C1 segment of cervical spinal cord (tissue), 14 donors: ENCODE measurements at places on chromosomes 6 and 20.

DNA sequence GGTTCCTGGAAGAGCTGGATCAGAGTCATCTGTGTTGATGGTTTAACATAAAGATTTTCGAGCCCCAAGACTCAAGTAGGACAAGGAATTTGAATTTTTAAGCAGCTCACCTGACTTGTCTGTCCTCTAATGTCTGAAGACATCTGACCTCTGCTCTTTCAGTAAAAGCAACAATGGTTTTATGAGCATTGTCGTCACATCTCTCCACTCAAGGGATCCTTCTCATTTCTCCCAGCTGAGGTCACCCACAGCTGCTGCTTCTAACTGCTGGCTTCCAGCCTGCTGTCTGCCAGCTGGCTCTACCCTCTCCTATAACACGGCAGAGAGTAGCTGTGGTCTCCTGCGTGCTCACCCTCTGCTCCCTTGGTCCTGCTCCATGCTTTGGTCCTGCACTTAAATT lies 24.7 kb upstream of the HDAC2 start:
- DNase-seq = no peak

DNA sequence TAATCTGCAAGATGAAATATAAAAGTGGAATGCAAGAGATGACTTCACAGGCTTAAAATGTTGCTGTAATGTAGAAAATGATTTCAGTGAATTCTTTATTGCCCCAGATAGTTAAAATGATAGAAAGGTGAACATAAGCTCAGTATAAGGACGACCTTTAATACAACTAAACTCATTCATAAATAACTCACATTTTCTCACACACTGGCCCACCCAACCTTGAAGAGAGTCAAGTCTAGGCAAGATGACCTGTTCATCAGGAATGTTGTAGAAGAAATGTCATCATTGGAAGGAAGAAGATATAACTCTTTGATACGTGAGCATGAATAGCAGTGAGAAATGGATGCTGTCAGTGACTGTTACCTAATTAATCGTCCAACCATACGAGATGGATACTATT lies 111.1 kb upstream of the SASH1 start:
- no peak for DNase-seq

GRCh38 chr6:62980093-62980492 lies 231.2 kb upstream of the FKBP1C start:
- DNase-seq = no peak

DNA sequence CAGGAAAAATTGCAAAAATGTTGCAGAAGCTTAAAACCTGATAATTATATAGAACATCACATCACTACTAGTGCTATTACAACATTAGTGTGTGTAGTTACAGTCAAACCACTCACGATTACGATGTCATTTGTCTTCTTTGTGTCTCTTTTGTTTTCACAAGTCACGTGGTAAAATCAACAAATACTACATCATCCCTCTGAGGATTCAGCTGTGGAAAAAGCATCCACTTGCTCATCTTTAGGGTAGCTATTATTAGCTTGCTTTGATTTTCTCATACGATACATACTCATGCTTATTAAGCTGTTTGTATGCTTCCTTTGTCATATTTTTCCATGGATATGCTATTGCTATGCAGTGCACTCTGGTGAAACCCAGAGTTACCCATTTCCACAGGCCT lies 22.2 kb upstream of the ATXN1 start:
- no peak for DNase-seq

DNA sequence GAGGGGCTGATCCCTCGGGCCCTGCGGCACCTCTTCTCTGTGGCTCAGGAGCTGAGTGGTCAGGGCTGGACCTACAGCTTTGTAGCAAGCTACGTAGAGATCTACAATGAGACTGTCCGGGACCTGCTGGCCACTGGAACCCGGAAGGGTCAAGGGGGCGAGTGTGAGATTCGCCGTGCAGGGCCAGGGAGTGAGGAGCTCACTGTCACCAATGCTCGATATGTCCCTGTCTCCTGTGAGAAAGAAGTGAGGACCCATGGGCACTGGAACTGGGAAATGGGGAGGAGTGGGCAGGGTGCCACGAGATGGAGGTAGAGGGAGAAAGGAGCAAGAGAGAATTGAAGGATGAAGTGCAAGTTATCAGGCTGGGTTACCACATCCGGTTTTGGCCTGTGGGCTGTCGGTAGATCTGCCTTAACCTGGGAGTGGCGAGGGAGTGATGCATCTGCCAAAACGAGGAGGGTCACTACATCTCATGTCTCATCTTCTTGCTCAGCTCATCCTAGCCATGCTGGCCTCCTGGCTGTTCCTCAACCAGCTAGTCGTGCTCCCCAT lies 5.4 kb upstream of the PHF1 start:
- no peak for DNase-seq

- DNase-seq = no peak
Measured at GRCh38 chr6:8047541-8048292, 16.5 kb downstream of the BLOC1S5 start.

DNA sequence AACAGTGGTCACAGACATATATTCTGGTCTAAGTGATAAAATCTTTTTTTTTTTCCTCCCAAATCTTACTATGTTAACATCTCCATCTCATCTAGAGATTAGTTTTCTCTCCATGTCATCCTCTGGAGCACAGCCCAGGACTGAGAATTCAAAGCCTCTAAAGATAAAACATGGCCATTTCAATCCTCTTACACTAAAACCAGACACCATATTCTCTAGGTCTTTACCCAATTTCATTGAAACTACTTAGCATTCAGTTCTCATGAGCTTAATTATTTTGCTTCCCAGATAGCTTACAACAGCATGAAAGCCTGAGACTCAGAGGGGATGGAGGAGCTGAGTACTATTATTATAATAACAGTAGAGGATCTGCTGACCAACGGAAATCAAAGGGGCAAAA lies 92.7 kb downstream of the FARS2 start:
- DNase-seq = no peak

- DNase-seq = no peak
Measured at GRCh38 chr20:1945660-1946059, 48.2 kb downstream of the PDYN start.

DNA sequence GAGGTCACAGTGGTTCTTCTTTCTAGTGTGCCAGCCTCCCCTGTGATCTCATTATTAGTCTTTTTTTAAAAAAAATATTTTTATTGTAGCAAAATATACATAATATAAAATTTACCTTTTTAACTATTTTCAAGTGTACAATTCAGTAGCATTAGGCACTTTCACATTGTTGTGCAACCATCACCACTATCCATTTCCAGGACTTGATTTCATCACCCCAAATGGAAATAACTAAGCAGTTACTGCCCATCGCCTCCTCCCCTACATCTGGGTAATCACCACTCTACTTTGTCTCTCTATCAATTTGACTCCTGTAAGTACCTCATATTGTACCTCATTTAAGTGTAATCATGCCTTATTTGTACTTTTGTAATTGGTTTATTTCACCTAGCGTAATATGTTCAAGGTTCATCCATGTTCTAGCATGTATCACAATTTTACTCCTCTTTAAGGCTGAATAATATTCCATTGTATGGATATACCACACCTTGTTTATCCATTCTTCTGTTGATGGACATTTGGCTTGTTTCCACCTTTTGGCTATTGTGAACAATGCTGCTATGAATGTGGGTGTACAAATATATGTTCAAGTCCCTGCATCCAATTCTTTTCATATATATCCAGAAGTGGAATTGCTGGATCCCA lies 68.6 kb upstream of the FYN start:
- DNase-seq = no peak

DNA sequence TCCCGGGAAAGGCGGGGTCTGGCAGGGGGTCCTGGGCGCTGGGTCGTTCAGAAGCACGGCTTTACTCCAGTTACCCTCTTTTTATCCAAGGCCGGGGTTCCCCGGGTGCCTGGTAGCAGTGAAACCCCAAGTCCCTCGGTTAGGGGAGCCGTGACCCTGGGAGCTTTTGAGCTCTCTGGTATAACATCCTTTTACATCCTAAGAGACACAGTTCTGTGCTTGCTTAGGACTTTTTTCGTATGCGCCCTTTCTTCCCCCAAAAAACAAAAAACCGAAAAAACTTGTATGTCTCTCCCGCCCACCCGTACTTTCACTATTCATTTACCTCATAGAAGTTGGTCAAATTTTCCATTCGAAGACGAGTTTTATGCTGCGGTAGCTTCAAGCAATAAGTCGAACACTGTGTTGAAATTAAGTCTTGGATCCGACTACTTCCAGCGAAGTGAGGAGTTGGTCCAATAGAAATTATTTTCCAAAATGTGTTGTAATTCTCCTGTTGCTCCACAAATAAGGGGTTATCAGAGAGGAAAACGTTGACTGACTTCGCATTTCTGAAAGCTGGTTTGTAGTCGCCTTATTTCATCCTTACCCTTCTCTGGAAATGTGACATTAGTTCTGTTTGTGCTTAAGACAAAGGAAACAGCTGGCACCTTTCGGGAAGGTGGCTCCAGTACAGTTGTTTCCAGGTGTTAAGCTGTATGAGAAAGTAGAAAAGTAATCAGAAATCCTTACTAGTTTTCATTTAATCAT lies 816 bp upstream of the MAN1A1 start:
- DNase-seq = no peak

- DNase-seq = no peak
Measured at GRCh38 chr6:44650495-44650894, 263.0 kb downstream of the CDC5L start.

DNA sequence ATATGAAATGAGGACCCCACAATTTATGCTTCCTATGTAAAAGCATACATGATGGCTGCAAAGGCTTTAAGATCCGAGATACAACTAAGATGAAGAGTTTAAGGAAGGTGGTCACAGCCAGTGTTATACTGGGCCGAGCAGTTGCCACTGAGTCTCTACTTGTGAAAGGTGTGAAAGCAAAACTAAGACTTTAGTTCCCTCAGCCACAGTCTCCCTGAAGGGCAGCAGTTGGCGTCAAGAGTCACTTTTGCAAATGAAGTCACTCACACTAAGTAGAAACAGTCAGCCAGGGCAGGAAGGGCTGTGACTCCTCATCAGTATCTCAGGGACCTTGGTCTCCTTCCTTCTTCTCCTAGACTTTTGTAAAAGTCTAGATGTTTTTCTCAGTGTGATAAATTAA lies 191.6 kb upstream of the MCHR2 start:
- no peak for DNase-seq

DNA sequence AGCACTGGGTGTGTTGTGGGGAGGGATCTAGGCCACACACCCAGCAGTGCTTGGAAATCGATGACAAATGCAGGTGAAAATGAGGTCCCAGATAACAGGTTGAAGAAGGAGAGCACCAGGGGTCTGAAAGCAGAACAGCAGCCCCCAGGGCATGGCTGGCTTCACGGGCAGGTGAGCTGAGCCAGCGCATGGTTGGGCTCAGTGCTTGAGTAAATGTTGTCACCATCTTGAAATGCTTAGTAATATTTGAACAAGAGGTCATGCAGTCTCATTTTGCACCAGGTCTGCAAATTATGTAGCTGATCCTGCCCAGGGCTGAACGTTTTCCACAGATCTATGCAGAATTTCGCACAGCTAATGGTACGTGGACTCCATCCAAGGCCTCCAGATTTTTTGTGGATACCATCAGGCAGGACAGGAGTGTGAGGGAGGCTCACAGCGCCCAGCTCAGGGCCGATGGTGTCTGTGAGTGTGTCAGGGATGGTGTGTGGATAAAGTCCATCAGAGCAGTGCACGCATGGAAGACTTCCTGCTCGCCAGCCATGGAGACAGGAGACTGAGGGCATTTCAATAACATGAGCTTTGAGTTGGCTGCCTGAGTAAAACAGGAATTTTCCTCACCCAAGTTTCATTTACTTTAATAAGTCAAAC lies 53.1 kb upstream of the SNX9 start:
- DNase-seq = no peak

GRCh38 chr20:38229376-38230252 lies 30.9 kb downstream of the KIAA1755 start:
- DNase-seq = no peak

- DNase-seq = no peak
Measured at GRCh38 chr6:100008857-100009256, 14.8 kb upstream of the MCHR2 start.

DNA sequence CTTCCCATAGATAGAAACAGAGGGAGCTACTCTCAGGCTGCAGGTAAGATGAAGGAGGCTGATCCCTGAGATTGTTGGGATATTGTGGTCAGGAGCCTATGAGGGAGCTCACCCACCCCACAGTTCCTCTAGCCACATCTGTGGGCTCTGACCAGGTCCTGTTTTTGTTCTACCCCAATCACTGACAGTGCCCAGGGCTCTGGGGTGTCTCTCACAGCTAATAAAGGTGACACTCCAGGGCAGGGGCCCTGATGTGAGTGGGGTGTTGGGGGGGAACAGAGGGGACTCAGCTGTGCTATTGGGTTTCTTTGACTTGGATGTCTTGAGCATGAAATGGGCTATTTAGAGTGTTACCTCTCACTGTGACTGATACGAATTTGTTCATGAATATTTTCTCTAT lies 2.8 kb downstream of the HLA-F start:
- DNase-seq = no peak

- no peak for DNase-seq
Measured at GRCh38 chr20:384723-385122, 4.2 kb downstream of the TRIB3 start.

- no peak for DNase-seq
Measured at GRCh38 chr20:63700199-63701050, 4.0 kb downstream of the TNFRSF6B start.

DNA sequence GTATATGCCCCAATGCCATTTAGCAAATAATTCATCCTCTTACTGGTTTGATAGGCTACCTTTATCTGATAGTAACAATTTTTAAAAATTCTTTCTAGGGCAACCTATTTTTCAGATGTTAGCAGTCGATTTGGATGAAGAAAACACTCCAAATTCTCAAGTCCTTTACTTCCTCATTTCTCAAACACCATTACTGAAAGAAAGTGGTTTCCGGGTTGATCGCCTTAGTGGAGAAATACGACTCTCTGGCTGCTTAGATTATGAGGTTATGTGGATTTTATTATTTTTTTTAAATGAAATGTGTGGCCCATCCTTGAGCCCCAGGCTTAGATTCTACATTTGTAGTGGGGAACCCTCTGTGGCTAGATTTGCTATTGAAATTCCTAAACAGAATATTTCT lies 26.3 kb downstream of the CDH26 start:
- DNase-seq = no peak

GRCh38 chr6:33857093-33857931 lies 53.5 kb upstream of the MLN start:
- no peak for DNase-seq

DNA sequence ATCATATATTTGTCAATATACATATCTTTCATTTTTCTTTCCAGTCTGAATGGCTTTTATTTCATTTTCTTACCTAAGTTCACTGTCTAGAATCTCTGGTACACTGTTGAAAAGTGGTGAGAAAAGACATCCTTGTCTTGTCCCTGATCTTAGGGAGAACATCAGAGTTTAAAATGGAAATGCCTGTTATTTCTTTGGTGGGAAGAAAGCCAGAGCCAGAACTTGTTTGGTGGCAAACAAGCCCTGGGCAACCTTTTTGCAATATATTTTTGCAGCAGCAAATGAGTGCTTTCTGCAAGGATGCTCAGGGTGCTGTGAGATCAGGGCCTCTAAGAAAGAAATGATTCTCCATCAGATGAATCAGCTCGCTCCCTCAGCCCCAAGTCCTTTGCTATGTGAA lies 156.6 kb downstream of the RALGAPA2 start:
- no peak for DNase-seq

DNA sequence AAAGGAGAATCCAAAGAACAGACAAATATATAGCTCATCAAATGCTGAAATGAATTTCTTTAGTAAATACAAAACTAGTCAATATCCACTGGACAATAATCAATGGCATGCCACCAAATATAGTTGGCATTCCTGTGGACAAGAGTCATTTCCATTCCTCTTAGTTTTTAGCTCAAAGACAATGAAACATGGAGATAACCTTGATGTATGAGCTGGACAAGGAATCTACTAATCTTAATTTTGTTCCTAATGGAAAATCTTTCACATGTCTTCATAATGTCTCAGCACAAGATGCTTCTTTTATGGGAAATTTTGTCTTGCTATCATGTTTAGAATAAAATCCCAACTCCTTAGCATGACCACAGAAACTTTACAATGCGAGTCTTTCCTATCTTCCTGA lies 87.8 kb downstream of the PFDN4 start:
- DNase-seq = no peak
